ENCODE measurements at places on chromosomes 2 and 18.

GRCh38 chr2:141499123-141499522, 631.7 kb downstream of the LRP1B start:
- no peak for DNase-seq

GRCh38 chr2:158649846-158650245, 145.3 kb upstream of the DAPL1 start:
- DNase-seq, result no peak

DNA sequence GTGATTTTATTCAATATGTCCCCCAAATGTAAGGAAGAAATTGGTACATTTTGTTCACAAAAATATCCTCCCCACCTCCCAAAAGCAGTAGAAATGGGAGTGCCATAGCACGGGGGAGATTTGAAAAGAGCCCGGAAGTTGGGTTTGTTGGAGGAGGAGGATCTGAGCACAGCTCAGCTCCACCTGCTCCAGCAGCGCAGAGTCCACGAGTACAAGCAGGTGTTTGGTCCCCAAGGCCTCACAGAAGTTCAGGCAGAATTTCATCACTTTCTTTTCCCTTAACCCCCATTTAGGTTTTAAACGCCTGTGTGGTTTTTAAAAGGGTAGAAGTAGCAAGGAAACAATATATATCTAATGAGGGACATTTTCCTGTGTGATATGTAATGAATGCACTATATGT, 56.0 kb downstream of the TRAPPC12 start:
- DNase-seq, result no peak

GRCh38 chr2:6928452-6928851, 11.2 kb downstream of the RNF144A start:
- DNase-seq, result no peak

GRCh38 chr2:176589825-176590440, 320.7 kb downstream of the MTX2 start:
- no peak for DNase-seq

Data from amniotic stem cell (primary cell).